ENCODE measurements at places on chromosomes 3 and 15.

DNA sequence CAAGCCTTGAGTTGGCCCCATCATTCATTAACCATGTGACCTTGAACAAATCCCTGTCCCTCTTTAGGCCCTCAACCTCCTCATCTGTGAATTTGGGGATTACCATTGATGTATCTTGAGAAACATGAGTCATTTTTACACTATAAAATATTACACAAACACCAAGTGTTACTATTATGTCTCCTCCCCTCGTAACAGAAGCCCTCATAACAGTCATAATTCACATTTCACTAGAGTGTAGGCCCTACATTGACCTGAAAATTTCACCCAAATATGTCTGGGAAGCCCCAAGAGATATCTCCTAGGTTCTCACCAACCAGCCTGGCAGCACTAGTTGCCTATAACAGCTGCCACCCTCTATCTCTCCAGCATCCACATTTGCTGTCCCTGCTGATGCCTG, 15.8 kb upstream of the SLC6A1 start:
- no peak for DNase-seq

DNA sequence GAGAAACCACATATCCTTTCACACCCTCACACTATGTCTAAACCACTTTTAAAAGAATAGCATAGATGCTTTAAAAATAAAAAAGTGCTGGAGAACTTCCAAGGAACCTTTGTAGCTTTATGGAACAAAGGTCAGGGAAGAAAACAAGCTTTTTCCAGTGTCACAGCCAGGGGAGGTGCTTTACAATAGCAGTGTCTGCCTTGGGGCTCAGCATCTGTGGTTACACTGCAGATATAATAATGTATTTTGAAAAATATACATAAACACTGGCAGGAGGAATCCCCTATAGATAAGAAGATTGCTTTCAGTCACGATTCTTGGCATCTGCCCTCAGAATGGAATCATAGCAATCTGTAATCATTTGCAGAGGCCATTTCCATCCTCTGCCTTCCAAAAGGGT, 362.4 kb upstream of the LRRC3B start:
- no peak for DNase-seq

DNA sequence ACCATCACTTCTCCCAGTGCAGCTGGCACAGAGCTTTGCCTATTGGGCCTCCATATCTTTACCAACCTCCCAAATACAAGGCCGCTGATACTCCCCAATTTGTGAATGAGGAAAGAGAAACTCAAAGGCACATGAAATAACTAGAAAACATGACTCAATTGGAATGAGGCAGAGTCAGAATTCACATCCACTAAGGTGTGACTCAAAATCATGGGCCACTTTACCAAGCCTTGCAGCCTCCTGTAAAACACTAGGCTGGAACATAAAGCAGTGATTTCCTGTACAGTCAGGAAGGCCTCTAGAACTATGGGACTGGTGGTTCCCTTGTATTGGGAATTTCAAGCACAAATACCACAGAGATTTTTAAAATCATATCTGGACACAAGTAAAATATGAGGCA, 128.6 kb downstream of the DCLK3 start:
- DNase-seq, result no peak

GRCh38 chr3:34859746-34860145, 779.6 kb upstream of the ARPP21 start:
- no peak for DNase-seq

DNA sequence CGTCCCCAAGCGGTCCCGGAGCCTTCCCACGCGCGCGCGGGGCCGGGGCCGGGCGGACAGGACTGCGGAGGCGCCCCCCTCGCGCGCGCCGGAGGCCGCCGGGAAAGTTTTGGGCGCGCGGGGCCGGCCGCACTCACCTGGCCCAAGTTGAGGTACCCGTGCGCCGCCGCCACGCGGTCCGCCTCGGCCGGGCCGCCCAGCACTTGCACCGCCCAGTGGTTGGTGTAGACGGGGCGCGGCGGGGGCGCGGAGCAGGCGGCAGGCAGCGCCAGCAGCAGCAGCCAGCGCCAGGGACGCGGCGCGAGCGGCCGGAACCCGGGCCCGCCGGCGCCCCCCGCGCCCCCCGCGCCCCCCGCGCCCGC, 289 bp downstream of the PCSK6 start:
- DNase-seq, result peak; percentile 18

- DNase-seq, result no peak
Measured at GRCh38 chr15:53974813-53975212, 3.4 kb upstream of the UNC13C start.

DNA sequence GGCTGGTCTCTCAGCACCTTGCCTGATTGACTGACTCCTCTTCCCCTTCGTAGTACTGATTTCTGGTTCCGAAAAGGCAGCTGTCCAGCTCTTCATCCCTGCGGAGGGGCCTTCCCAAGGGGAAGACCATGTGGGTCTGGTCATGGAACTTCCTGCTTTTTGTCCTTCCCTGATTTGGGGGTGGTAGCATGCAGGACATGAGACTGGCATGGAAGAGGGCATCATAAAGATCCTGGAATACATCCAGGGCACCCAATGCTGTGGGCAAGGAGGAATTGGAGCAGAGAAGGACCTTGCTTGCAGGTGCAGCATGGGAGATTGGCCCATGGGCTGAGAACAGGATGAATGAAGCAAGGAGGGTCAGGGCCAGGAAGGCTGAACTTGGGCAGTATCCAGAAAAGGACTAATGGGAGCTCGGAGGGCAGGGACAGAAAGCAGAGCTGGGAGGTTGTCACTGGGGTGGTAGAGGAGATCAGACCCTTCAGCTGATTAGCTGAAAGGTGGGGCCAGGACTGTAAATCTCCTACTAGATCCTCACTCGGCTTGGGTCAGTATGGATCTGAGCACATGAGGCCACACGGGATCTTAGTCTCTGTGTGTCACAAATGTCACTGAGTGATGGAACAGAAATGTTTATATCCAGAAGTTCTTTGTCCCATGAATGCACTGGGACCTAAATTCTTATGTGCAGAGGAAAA, 59.5 kb downstream of the AMOTL2 start:
- DNase-seq, result no peak

- no peak for DNase-seq
Measured at GRCh38 chr3:68018275-68018674, 363.9 kb upstream of the SUCLG2 start.

GRCh38 chr15:39151545-39151944, 429.3 kb upstream of the THBS1 start:
- DNase-seq, result no peak

- no peak for DNase-seq
Measured at GRCh38 chr3:42180901-42181300, 85.1 kb downstream of the CCK start.

DNA sequence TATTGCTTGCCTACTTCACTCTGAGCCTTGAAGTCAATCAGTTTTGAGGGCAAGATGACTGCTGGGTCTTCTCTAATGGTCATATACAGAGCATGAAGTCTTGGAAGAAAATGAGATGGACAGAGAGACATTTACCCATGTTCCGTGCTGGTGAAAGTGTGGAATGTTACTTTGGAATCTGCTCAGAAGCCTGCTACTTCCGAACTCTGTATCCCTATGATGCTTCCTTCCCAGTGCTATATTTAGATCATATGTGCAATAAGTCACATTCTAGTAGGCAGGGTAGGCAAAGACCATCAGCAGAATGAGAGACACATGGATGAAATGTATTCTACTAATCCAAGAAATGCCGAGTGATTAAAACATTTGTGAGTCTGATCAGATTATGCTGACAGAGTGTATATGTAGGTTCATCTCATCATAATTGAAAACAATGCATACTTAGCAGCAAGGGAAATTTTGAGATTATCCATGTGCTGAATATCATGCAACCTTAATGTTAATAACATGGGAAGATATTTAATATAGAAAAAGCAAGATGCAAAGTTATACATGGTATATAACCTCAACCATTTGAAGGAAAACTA, 60.5 kb downstream of the RAB7A start:
- DNase-seq, result no peak

DNA sequence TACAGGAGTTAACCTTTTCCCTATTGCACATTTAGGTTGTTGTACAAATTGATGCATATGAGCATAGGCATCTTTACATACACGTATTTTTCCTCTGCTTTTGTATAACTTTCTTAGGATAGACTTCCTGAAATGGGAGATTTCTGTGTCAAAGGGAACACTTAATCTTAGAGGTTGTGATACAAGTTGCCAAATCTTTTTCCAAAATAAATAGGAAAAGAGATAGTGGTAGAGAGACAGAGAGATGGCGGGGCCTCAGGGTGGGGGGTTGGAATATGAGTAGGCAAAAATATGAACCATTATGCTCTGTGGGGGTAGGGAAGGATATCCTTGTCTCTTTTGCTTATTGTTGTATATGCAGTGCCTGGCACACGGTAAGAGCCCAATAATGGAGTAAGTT, 70.7 kb upstream of the UBE2E1 start:
- no peak for DNase-seq

- DNase-seq, result no peak
Measured at GRCh38 chr3:117526470-117527079, 817.0 kb downstream of the TUSC7 start.

- DNase-seq, result no peak
Measured at GRCh38 chr3:162996368-162996767, 1499.8 kb downstream of the OTOL1 start.

- DNase-seq, result no peak
Measured at GRCh38 chr3:69809076-69809835, 70.0 kb downstream of the MITF start.

DNA sequence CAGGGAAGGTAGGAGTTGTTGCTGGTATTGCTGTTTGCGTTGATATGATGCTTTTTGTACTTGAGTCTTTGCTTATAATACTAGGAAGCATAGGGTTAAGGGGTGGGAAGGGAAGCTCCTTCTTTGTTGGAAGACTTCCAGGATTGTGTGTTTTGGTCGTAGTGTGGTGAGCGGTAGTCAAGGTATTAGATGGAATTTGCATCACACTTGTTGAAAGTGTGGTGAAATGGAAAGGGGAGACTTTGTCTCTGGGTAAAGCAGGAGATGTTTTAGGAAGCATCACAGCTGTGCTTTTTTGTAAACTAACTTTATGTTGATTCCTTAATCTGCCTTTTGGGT, 14.9 kb downstream of the IGSF10 start:
- DNase-seq, result no peak

DNA sequence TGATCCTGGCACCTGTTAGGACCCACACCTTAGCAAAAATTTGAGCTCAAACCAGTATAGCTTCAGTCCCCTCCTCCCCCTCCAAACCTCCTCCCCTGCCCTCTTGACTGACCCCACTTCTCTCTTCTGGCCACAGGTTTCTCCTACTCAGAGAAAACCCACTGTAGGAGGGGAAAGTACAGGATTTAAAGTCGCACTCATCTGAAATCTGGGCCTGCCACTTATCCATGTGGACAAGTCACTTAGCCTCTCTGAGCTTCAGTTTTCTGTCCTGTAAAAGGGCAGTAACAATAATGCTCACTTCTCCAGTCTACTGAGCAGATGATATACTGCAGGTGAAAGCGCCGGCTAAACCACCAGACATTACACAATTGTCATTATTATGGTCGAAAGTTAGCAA, 142.7 kb downstream of the MEGF11 start:
- DNase-seq, result no peak
